ENCODE measurements at places on chromosomes 6 and 20.
A peak's percentile ranks its signal among the peaks of the same experiment; 100 is the strongest.

GRCh38 chr20:1803061-1803931, 91.9 kb upstream of the SIRPA start:
- H3K4me3 ChIP-seq = no peak overlapping the region
- H3K27me3 ChIP-seq = peaks cover 30% of the 10 kb centered on the region
- peaks cover 14% of the 10 kb centered on the region for H3K4me1 ChIP-seq
- no peaks in the 10 kb centered on the region for H3K36me3 ChIP-seq

- H3K27me3 ChIP-seq = no peaks in the 10 kb centered on the region
- no peaks in the 10 kb centered on the region for H3K4me1 ChIP-seq
- no peak overlapping the region for H3K27ac ChIP-seq
- H3K36me3 ChIP-seq = no peaks in the 10 kb centered on the region
These were observed 390.8 kb downstream of the GJA1 start for GRCh38 chr6:121826156-121826810.

GRCh38 chr6:159174263-159174969, 5.2 kb downstream of the FNDC1 start:
- peaks cover 6% of the 10 kb centered on the region for H3K4me1 ChIP-seq
- peaks cover 32% of the 10 kb centered on the region for H3K27me3 ChIP-seq
- peak; percentile 37 for DNase-seq
- H3K4me3 ChIP-seq = no peak overlapping the region

- H3K27me3 ChIP-seq = no peaks in the 10 kb centered on the region
- no peaks in the 10 kb centered on the region for H3K36me3 ChIP-seq
- DNase-seq = no peak
- H3K4me1 ChIP-seq = peaks cover 12% of the 10 kb centered on the region
- H3K4me3 ChIP-seq = no peak overlapping the region
These were observed 7.2 kb downstream of the CCR6 start for GRCh38 chr6:167130008-167130677.

DNA sequence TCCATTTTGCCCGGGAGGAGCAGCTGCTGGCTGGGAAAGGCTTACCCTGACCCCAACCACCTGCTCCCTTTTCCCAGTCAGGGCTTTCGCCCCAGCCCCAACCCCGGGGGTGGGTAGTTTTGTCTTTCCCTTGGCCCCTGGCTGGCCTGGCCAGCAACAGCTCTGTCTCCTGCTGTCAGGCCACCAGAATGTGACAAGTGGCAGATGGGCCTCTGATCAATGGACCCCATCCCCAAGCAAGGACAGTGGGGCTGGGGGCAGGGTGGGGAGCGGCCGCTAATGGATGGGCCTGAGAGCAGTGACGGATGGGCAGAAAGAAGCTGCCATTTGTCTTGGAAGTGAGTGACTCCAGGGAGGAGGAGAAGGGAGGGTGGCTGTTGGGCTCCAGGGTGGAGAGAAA, 121.6 kb downstream of the DHX35 start:
- no peaks in the 10 kb centered on the region for H3K4me1 ChIP-seq
- H3K36me3 ChIP-seq = no peaks in the 10 kb centered on the region
- H3K4me3 ChIP-seq = no peak overlapping the region

- no peak for DNase-seq
- H3K36me3 ChIP-seq = no peaks in the 10 kb centered on the region
- H3K27ac ChIP-seq = peak overlapping the region; percentile 35
- H3K27me3 ChIP-seq = no peaks in the 10 kb centered on the region
- peaks cover 3% of the 10 kb centered on the region for H3K4me1 ChIP-seq
These were observed 50.9 kb upstream of the FAM184A start for GRCh38 chr6:119129148-119129967.

DNA sequence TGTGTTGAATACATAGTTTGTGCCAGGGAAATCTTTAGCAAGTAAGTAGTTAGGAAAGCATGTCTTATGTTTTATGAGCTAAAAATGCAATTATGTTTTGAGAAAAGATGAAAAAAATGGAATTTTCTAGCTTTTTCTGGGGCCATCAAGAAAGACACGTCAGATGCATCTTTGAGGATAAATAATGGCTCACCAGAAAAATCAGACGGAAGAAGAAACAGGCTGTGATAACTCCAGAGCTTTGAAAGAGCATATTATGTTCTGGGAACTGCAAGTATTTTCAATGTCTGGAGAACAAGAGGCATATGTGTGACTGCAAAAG, 173.7 kb downstream of the CLVS2 start:
- DNase-seq = no peak
- H3K4me1 ChIP-seq = no peaks in the 10 kb centered on the region
- H3K4me3 ChIP-seq = no peak overlapping the region
- no peaks in the 10 kb centered on the region for H3K27me3 ChIP-seq
- H3K36me3 ChIP-seq = no peaks in the 10 kb centered on the region

DNA sequence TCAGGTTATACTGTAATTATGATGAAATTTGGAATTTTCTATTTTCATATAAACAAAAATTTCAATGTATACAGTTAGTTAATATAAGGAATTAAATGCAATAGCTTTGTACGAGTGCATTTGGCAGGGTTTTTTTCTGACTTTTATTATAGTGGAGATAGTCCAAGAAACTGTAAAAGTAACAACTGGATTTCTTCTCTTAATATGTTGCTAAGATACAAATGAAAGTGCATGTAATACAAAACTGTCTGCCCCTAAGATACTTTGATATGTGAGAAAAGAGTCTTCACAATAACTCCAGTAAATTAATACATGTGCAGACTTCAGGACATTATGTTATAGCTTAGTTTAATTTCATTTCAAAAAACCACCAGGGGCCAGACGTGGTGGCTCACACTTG, 721.4 kb downstream of the CBLN4 start:
- H3K4me3 ChIP-seq = no peak overlapping the region
- H3K4me1 ChIP-seq = no peaks in the 10 kb centered on the region
- no peaks in the 10 kb centered on the region for H3K36me3 ChIP-seq
- no peaks in the 10 kb centered on the region for H3K27me3 ChIP-seq

DNA sequence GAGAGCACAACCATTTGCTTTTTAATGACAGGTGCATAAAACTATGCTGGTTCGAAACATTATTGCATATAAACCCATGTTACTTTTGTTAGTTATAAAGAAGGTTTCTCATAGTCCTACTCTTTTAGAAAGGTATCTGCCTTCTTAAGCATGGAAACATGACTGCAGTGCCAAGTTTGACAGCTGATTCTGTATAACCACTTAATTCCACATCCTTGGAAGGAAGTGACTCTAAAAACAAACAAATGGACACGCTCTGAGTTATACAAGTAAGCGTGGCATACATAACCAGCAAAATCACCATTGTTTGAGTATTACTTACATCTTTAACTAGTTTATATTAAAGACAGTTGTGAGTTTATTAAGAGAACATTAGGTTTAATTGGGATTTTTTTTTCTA, 125.0 kb upstream of the HDGFL1 start:
- no peaks in the 10 kb centered on the region for H3K4me1 ChIP-seq
- H3K4me3 ChIP-seq = no peak overlapping the region
- no peaks in the 10 kb centered on the region for H3K27me3 ChIP-seq
- no peaks in the 10 kb centered on the region for H3K36me3 ChIP-seq

- H3K36me3 ChIP-seq = no peaks in the 10 kb centered on the region
- no peak for DNase-seq
- no peaks in the 10 kb centered on the region for H3K27me3 ChIP-seq
- no peak overlapping the region for H3K27ac ChIP-seq
- H3K4me1 ChIP-seq = no peaks in the 10 kb centered on the region
These were observed 9.9 kb upstream of the FAM50B start for GRCh38 chr6:3838992-3839867.
